ENCODE measurements at places on chromosomes 3 and 15.

GRCh38 chr3:111282024-111282423 is 210.4 kb downstream of the NECTIN3 start:
- no peak for DNase-seq

DNA sequence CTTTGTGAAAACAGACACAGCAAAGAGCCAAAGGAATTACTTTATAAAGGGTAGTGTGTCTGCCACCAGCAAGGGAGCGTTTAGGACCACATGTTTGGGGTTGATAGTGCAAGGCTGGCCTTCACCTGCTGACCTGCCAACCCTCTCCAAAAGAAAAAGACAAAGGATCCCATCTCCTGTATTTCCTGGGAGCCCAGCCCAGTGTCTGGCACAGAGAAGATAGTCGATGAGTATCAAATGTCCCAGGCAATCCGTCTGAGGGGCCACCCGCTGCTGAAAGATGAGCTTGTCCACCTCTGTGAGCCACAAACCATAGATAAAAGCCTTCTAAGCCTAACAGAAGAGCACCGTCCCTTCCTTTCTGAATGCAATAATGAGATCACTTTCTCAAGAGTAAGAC is 154.8 kb upstream of the CTNNB1 start:
- no peak for DNase-seq

- DNase-seq: no peak
Observed at GRCh38 chr3:49700453-49701128, 11.2 kb downstream of the RNF123 start.

GRCh38 chr15:92715758-92716157 is 60.2 kb upstream of the FAM174B start:
- peak; percentile 34 for DNase-seq

- DNase-seq: no peak
Observed at GRCh38 chr3:130539005-130539404, 22.0 kb downstream of the COL6A6 start.

DNA sequence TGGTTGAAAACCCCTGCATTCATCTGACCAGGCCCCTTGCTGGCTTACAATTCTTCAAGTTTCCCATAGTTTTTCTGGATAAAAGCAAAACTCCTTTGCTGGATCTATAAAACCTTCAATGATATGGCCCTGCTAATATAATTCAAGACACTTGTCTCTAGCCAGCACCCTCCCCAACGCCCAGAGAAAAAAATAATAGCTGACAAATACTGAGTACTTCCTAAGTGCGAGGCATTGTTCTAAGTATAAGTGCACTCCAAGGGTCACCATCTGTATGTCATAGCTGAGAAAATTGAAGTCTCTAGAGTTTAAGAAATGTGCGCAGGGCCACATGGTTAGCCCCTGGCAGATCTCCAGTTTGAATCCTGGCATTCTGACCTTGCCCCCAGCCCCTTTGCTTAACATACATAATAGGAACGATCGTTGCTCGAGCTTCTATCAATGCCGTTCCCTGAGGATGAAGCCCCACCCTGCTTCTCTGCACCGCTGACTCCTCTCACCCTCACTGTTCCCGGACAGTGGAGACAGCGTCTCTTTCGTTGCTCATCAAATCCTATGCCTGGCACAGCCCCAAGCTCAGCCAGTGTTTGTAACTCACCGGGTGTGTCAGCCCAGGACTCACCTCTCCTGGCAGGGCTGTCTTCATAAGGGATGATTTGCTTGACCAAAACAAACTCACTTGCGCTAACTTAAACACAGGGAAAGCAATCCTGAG is 377.1 kb upstream of the PROK2 start:
- peak; percentile 40 for DNase-seq

- peak; percentile 52 for DNase-seq
Observed at GRCh38 chr3:43932921-43933320, 242.2 kb downstream of the ABHD5 start.

DNA sequence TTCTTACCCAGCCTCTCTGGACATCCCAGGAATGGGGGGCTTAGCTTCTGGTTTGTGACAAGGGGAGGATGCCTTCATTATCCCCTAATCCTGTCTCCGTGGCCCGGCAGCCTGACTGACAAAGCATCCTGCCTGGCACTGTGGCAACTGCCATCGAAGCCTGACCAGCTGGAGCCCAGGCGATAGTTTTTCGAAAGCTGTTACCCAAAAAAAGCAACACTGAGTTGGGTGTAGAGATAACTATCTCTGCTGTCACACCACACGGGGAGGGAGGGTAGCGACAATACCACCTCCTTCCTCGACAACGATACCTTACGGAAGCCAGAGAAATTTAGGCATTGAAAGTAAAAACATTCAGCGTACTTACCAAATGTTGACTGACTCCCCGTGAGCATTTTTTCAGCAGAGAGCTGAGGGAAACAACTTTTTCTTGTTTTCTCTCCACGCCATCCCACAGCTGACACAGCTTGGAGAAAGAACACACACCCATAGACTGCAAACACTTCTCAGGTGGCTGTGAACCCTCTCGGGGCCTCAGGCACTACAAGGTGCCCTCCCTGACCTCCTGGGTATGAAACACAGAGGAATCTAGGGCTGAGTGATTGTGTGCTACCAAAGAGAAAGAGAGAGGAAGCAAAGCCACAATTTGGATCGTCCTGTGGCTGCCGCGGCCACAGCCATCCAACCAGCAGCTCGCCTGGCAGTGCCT is 361.9 kb upstream of the ICE2 start:
- no peak for DNase-seq

DNA sequence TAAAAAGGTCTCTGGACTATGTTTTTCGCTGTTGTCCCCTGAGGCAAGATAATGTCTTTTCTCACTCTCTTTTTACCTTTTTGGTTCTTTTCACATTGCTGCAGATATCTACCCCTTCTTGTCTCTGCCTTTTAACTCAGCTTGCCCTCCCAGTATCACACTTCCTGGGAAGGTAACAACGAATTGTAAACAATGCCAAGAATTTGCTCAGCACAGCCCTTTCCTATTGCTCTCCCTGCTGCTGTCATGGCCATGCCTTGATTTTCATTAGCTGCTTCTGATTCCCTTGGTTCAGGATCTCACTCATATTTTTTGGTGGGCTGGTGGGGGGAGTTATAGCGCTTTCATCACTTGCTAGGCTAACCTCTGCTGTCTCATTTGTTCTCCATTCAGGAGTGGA is 123.1 kb upstream of the DPH6 start:
- DNase-seq: no peak

DNA sequence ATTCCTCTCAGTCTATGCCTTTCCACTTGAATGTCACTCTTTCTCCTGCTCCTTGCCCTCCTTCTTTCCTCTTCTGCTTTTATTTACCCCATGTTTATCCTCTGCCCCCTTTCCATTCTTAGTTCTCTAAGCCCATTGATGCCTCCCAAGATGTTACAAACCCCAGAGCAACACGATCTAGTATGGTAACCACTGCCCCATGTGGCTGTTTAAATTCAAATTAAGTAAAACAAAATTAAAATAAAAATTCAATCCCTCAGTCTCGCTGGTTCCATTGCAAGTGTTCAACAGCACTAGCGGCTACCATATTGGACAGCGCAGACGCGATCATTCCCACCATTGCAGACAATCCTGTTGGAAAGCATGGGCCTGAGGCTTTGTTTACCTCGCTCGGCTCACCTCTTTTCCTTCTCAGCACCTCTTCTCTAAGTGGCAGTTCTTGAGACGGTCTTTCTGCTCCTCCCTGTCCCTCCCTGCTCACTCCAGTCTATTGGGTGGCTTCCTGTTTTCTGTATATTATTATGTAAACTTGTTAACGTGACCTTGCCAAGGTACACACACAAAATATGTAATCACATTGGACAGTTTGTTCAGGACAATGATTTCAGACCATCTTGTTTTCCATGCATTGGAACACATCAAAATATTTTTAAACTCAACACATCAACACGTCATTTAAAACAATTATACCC is 21.8 kb upstream of the CA12 start:
- DNase-seq: no peak

DNA sequence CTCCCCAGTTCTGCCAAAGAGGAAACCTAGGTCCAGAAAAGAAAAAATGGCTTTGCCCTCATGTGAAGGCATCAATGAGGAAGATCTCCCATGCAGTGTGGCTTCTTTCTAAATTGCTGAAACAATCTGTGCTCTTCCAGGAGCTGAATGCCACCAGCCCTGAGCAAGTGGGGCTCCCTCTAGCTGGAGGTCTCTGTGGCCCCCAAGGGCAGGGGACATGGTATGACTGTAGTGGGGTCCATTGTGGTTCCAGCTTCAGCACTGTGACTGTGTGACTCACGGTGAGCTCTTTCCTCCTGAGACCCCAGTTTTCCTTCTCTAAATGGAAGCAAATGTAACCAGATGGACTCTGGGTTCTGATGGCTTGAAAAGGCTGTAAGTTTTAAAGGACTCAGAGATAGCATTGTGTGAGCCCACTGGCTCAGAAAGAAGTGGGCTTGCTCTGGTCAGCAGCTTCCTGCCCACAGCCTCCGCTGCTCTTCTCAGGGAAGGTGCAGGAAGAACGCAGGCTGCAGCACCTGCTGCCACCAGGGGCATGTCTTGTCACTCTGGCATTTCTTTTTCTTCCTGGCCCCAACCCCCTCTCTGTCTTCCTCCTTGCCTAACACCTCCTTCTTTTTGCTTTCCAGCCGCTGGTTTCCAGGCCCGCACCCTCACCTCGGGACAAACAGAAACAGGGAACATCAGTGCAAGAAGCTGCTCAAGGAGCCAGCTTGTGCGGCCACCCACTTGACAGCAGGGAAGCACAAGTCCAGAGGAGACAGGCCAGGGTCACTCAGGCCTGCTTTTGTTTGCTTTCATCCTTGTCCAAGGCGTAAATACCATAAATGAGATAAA is 5.8 kb upstream of the CXCR6 start:
- no peak for DNase-seq

GRCh38 chr3:72154391-72155335 is 369.7 kb upstream of the PROK2 start:
- no peak for DNase-seq

DNA sequence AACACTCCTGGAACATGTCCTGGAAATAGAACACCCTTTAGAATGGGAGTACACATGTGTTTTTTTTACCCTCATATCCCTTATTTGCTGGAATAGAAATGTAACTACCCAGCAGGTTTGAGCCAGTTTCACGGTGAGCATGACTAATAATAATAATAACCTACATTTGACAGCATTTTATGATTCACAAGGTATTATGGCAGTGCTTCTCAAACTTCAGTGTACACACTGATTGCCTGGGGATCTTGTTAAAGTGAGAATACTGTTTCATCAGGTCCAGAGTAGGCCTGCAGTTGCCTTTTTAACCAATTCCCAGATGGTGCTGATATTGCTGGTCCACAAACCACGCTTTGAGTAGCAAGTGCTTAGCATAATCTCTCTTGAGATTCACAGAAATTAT is 63.9 kb downstream of the NFKBIZ start:
- DNase-seq: no peak

DNA sequence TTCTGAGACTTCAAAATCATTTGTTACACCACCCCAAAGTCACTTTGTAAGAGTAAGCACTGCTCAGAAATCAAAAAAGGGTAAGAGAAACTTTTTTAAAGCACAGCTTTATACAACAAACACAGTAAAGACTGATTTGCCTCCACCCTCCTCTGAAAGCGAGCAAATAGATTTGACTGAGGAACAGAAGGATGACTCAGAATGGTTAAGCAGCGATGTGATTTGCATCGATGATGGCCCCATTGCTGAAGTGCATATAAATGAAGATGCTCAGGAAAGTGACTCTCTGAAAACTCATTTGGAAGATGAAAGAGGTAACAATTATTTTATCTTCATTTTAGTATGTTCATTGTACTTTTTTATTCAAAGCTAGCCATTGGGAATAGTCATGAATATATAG is 32.6 kb downstream of the BLM start:
- no peak for DNase-seq

GRCh38 chr15:72503147-72503546 is 29.0 kb downstream of the ARIH1 start:
- DNase-seq: no peak

DNA sequence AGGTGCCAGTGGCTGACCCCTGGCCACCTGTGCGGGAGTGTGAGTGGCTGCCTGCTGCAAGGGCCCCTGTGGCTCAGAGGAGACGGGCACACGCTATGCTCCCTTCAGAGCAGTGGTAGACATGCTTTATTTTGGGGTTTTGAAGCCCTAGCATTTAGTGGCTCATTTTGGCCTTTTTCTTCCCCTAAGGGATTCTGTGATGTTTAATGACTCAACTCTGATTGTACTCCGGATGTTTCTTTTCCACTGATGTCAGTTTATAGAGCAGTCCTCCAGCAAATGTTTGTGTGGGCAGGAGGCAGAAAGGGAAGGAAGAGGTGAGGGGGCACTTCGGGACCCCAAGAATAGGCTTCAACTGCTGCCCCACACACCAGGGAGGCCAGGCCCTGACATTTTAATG is 288.9 kb upstream of the C2CD4B start:
- DNase-seq: no peak

- no peak for DNase-seq
Observed at GRCh38 chr3:137692803-137693431, 71.2 kb upstream of the SOX14 start.

Data from skin of body (tissue), 3 donors.